Stimulated activated CD8-positive, alpha-beta memory T cell treated with anti-CD3 and anti-CD28 coated beads, Interleukin-15, amount 100 ng/mL, for 48 hours (primary cell): ENCODE measurements at places on chromosomes 11 and 22.

- DNase-seq, result no peak
These were observed 2.8 kb downstream of the HPX start for GRCh38 chr11:6437993-6438392.

DNA sequence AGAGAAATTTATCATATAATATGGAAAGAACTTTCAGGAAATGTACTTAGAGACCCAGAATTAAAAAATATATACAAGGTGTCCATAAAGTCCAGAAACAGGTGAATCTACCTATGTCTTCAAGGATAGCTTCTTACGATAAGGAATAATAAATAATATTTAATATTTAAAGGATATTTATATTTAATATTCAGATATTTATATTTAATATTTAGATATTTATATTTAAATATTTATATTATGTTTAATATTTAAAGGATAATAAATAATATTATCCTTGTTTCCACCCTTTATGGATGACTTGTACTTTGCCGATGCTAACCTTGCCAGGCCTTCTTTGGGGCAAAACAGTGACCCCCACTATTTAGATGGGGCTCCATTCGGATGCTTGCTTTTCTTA lies 169.5 kb upstream of the CADM1 start:
- no peak for DNase-seq

DNA sequence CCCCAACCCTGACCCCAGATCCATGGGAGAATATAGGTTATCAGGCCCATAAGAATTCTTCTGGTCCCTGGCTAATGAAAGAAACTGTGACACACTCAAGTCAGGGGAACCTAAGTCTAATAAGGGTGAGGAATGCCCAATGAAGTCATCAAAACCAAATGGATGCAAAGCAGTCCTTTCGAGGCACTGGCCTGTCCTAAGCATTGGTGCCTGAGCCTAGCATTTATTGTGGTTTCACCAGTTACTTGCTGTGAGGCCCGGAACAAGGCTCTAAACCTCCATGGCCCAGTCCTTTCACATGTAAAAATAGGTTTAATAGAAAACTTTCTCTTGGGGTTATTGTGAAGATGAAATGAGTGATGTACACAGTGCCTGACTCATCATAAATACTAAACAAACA lies 712.6 kb downstream of the DLG2 start:
- no peak for DNase-seq

- DNase-seq, result peak; percentile 19
These were observed 59.2 kb upstream of the ATXN10 start for GRCh38 chr22:45612451-45612901.

- DNase-seq, result no peak
These were observed 56.2 kb upstream of the SC5D start for GRCh38 chr11:121236115-121237001.

DNA sequence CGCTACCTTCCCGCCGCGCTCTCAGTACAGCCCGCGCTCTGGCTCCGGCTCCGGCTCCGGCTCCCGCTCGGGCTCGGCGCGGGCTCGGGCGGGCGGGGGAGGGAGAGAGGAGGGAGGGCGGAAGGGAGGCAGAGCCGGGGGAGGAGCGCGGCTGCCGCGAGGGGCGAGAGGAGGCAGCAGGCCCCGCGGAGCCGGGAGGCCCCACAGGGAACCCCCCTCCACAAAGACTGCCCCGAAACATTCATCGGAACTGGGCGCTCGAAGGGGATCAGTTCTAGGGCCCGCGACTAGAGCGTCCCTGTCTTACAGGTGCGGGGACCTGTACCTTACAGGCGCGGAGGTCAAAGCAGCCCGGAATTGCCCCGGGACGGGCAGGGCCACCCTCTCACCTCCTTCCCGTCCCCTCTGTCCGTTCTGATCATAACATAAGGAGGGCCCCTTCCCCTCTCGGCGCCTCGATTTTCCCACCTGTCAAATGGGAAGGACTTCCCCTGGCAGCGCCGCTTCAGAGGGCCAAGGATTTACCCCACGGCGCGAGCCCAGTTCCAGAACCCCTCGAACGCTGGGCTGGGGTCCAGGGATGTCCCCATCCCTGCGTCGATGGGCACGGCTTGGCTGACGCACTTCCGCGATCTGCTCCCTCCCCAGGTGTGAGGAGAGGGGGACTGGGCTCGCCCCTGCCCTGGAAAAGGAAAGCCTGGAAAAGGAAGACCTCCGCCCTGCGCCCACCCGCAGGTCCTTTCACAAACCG lies at the start of gene SHISA8:
Gene SHISA8, minus strand, starts transcription at position 40 of the 751 bp plus-strand sequence. CDS start 407 bp downstream, outside the sequence.
- peak; percentile 37 for DNase-seq

DNA sequence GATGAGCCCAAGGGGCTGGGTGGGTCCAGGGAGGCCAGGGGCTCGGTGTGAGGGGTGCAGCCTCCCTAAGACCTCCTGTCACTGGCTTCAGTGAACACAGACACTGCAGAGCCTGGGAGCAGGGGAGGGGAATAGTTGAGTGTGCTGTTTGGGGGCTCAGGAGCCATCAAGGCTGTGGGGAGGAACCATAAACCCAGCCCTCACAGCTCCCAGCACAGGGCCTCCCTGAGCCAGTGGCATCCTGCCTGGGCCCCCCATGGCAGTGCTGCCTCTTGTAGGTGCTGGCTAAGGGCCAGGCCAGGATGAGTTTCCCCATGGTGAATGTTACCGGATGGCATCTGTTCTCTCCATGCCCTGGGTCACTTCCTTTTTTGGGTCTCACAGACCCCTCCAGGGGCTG lies 25.5 kb downstream of the KCNJ5 start:
- DNase-seq, result no peak

GRCh38 chr11:34198523-34198922 lies 93.1 kb downstream of the NAT10 start:
- no peak for DNase-seq

DNA sequence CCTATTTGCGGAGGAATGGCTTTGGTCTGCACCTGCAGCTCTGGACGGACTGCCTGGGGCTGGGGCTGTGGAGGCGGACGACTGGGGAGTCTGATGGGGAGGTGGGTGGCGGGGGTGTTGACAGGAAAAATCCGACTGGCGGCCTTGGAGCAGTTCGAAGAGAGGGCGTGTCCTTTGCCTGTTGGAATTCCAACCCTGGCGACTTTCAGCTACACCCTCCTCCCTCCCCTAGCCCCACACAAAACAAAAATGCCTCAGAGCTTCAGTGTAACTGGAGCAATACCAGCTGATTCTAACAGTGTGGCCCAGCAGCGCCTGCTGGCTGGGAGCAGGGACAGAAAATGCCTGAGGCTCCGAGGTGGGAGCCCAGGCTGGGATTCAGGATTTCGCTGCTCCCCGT lies 85.4 kb downstream of the ATXN10 start:
- DNase-seq, result no peak

- DNase-seq, result no peak
These were observed 234.4 kb upstream of the E2F8 start for GRCh38 chr11:19474954-19475721.

GRCh38 chr11:119120639-119121007 lies 757 bp upstream of the HINFP start:
- no peak for DNase-seq

- no peak for DNase-seq
These were observed 83.0 kb downstream of the ISX start for GRCh38 chr22:35148866-35149548.

DNA sequence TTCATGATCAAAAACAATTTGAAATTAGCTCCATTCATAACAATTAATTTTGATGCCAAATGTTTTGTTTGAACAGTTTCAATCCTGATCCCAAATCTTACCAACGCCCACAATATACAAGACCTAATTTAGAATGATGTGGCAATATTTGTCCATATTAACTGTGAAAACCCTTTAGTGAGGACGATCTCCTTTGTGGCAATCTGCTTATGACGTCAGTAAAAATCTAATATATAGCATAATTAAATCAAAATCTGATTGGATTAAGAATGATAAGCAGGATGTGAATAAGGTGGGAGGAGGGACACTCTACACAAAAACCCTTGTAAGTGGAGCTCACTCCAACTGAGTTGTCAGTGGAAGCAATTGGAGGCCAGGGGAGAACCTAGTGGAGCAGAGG lies 11.9 kb upstream of the SLC5A4 start:
- DNase-seq, result no peak

- no peak for DNase-seq
These were observed 45.2 kb downstream of the NECTIN1 start for GRCh38 chr11:119683783-119684182.

GRCh38 chr11:84608837-84609196 lies 1018.3 kb downstream of the DLG2 start:
- no peak for DNase-seq

DNA sequence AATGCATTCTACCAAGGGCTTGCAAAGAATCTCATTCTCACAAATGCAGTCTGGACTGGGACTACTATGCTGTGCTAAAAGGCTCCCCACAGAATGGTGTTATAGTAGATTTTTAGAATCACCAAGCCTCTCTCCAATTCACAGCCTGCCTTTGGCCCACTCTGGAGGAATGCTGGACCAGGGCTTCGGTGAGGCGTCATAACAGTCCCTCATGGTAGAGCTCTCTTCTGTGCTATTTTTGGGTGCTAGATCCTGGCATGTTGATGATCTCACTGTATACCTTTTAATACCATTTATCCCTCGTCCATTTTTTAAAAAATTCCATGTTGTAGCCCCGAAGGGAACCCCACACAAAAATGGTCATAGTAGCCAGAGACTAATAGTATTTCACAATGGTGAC lies 17.6 kb downstream of the MAP6 start:
- DNase-seq, result no peak

GRCh38 chr11:122024278-122024677 lies 91.7 kb downstream of the BLID start:
- no peak for DNase-seq

- no peak for DNase-seq
These were observed 507.6 kb upstream of the LARGE1 start for GRCh38 chr22:34427841-34428240.

GRCh38 chr11:70557742-70558485 lies 159.6 kb downstream of the CTTN start:
- no peak for DNase-seq

GRCh38 chr11:63783925-63784592 lies 15.5 kb upstream of the ZFTA start:
- no peak for DNase-seq

DNA sequence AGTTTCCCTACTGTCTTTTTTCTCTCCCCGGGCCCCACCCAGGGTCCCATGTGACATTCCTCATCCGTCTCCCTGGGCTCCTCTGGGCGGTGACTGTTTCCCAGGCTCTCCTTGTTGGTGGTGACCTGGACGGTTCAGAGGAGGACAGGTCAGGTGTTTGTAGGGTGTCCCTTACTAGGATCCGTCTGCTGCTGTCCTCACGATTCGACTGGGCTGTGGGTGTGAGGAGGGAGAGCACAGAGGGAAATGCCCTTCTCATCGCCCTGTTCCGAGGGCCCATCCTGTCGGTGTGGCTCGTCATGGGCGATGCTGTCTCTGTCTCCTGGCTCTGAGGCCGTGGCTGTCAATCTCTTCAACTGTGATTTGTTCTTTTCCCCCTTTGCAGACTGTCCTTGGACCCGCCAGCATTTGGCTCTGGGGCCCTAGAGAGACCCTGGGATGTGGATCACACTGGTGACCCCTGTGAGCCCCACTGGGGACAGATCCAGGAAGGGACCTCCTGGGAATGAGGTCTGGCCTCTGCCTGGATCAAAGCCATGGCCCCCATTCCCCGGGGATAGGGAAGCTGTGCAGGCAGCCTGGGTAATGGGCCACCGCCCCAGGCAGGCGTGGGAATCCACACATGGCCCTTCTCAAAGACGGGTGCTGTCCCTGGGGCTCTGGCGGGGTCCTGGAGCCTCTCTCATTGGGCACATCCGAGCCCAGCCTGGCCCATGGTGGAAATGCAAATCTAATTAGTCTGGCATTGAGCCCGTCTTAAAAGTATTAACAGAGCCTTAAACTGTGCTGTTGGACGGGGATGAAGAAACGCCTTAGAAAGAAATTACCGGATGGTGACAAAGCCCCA lies 46.8 kb upstream of the KCNQ1OT1 start:
- DNase-seq, result no peak

GRCh38 chr11:116890193-116890592 lies 52.8 kb upstream of the APOA1 start:
- no peak for DNase-seq

- no peak for DNase-seq
These were observed 35.5 kb upstream of the SLC25A1 start for GRCh38 chr22:19214078-19214473.

DNA sequence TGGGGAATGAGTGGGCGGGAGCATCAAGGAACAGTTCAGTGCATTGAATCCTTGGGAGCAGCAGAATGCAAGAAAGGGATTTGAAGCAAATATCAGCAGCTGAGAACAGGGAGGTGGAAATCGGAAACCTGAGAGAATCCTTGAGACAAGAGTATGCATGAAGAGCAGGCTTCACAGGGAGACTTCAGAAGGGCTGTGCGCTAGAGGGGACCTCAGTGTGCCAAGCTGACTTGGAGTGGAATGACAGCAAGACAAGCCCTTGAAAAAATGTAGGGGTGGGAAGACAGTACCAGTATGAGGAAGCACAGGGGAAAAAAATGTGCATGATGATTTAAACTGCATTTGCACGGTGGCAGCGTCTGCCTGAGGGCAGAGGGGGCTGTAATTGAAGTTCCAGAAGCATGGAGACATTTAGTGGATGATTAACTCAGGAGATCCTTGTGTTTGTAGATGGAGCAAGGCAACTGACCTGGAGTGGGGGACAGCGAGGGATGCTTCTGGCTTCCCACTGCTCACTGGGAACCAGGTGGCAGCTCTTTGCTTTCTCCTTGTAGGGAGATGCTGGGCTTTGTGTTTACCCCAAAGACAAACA lies 204.9 kb upstream of the PLET1 start:
- DNase-seq, result no peak

GRCh38 chr22:27795053-27795452 lies 6.5 kb downstream of the MN1 start:
- DNase-seq, result no peak

- DNase-seq, result no peak
These were observed 26.5 kb downstream of the TRIM77 start for GRCh38 chr11:89736566-89736965.

DNA sequence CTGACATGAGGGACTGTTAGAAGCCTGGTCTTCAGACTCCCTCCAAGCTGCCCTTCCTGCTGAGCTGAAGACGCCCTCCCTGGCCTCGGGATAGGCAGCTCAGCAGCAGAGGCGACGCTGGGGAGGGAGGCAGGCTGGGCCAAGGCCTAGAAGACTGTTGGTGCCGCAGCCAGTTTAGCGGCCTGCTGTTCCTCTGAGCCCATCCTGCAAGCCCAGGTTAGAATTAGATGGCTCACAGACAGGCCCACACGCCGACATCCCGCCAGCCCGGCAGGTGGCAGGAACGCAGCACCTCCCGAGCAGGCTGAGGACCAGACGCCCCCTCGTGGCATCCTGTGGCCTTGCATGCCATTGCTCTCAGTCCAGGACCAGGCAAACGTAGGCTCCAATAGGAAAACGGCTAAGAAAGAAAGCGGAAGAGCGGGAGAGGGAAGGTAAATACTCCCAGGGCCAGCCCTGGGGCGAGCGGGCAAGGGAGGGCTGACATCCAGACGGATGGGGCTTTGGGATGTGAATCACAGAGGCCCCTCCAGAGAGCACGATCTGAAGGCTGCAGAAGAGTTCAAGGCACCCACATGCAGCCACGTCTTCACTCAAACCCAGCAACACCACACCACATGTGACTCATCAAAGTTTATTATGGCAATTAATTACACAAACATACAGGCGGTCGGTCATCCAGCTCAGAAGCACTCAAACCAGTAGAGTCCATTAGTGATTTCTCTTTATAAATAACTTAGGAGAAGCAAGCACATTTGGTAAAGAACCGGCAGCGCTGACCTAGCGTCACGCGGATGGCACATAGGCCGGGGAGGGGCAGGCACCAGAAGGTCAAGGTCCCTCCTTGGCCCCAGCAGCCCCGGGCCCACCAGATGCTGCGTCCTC lies 27.6 kb downstream of the CD5 start:
- peak; percentile 81 for DNase-seq

- DNase-seq, result no peak
These were observed 90.7 kb downstream of the FAM76B start for GRCh38 chr11:95698676-95699557.

- DNase-seq, result no peak
These were observed 633.7 kb downstream of the TBC1D22A start for GRCh38 chr22:47396105-47396504.
